Retinal pigment epithelial cell (primary cell): ENCODE measurements at places on chromosomes 3 and 15.

DNA sequence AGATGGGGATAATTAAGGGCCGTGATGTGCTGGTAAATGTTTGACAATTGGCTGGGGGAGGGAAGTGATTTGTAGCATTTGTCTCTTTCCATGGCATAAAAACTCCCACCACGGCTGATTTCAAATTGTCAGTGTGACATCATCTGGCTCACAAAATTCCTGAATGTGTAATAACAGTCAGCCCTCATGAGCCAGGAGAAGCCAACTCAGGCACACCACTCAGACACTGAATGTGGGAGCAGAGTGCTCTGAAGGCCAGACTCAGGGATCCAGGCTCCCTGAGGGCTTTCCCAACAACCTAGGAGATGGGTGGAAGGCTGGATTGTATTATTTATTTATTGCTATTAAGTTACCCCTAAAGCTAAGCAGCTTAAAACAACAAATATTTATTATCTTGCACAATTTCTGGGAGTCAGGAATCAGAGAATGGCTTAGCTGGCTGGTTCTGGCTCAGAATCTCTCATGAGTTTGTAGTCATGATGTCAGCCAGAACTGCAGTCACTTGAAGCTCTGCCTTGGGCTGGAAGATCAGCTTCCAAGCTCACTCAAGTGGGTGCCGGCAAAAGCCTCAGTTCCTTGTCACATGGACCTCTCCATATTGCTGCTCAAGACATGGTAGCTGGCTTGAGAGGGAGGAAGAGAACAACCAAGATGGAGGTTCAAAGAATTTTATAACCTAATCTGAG lies 6.5 kb upstream of the CPEB1 start:
- DNase-seq: no peak

DNA sequence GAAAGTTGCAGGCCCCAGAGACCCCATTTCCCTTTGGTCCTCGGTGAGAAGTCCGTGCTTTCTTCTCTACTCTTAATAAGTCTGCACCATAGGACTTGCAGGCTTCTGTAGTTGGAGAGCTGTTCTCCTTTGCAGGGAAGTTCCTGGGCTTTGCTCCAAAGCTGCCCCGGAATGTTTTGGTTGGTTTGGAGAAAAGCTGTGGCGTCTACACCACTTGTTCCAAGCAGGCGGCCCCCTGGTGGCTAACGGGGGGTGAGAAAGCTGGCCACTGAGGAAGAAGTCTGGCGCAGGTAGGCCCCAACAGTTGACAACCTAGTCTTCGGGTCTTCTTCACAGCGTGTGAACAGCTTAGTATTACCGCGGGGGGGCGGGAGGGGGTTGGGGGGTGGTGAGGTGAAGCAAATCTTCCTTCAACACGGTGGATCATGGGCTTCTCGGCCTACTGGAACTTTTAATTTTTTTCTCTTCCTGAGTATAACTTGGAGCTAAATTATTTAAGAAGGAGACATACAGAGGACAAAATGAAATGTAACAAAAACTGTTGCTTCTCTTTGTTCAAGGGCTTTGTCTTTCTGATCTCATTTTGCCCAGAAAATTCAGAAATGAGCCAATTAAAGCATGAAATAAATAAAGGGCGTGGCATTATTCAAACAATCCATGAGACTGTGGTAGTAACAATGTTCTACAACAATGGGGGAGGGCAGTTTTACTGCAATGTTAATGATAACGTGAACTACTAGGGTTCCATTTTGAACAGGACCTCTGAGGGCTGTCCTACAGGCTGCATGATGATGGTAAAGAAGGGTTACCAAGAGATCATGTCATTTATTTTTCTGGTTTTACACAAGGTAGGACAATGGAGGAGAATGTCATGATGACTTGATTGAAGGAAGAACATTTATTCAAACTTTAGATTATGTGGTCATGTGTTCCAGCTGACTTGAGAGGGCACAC lies 2.2 kb upstream of the THRB start:
- peak; percentile 70 for DNase-seq

DNA sequence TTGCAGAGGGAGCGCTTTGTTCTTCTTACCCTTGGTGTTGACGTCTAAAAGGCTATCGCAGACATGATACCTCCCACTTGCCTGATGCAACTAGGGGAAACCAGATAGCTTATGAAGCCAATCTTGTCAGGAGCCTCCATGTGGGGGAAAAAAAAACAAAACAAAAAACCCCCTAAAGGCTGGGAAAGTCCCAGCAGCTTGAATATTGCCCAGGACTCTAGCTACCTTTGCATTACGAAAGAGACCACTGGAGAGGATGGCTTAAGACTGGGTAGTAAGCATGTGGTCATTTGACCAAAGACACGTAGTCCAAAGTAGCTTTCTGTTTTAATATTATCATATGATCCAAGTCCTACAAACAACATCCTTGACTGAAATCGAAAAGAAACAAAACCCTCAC lies 120.7 kb upstream of the WNT5A start:
- no peak for DNase-seq

DNA sequence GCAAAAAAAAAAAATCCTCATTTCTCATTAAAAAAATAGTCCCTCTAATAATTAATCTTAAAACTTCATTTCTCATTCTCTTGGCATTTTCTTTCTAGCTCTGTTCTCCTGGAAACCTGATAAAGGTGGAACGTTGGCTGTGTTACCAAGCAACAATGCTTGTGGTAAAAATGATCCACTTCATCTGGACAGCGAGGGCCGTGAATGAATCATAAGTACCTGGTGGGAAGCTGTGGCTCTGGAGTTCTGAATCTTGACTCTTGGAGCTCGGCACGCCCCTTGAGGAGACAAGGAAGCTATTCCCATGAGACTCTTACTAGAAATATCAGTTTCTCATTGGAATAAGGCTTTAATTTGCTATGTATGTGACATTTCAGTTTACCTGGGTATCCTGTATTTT lies 32.5 kb downstream of the BCL2L10 start:
- DNase-seq: no peak

DNA sequence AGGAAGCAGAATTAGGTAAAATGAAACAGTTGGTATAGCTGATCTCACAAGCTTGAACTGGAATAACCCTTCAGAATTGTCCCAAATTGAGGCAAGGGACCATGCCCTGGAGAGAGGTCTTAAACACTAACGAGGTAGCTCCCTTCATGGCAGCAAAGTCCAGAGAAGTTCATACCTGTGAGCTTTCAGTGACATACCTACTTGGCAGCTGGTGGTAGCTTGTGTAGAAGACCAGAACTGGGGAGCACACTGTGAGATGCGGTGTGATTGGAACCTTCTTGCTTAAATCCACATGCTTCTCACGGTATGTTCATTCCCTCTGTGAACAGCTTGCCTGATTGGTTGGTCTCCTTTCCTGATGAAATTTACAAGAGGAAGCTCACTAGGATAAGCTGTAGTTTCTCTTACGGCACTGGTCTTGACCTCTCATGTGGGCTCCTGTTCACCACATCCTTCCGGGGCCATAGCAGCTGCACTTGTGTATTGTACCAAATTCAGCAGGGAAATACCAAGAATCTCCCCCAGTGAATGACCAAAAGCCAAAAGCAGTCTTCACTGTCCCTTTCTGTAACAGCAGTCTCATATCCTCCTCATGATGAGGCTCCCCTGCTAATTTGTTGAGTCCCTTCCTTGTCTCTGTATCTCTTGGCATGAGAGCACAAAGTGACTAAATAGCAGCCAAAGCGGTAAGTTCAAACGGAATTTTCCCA lies 483.7 kb upstream of the FRG2C start:
- no peak for DNase-seq

- peak; percentile 79 for DNase-seq
These were observed 11.0 kb upstream of the PLXNA1 start for GRCh38 chr3:126971891-126972351.

DNA sequence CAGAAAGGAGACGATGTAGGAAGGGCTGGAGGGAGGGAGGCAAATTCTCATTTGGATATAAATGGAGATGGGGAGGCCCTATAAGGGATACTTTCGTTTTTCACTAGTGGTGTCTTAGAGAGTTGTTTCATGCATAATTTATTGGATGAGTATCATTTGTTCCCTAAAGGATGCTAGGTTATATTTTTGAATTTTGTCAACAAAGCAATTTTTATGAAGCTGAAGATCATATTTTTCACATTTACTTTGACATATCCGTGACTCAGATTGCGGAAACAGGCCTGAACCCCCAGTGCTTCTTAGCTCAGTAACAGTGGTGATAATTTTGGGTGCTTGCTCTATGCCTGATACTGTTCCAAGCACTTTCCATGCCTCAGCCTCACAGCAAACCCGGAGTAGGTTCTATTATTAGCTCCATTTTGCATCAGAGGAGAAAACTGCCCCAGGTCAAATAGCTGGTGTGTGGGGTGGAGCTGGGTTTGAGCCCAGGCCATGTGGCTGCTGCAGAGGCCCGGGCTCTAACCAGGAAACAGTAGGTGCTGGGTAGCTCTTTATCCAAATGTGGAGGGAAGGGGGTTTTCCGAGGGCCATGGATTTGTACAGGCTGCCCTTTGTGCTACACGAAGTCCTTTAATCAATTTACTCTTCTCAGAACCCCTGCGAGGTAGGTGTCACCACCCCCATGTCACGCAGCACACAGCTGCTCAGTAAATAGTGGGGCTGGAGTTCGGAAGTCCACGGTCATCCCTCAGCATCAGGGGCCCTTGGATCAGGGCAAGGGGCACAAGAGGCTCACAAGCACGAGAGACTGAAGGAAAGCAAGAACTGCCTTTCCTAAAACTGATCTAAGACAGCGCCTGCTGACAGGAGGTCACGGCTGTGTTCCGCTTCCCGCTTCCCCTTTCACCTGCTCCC lies 99.1 kb downstream of the SLC49A4 start:
- no peak for DNase-seq

DNA sequence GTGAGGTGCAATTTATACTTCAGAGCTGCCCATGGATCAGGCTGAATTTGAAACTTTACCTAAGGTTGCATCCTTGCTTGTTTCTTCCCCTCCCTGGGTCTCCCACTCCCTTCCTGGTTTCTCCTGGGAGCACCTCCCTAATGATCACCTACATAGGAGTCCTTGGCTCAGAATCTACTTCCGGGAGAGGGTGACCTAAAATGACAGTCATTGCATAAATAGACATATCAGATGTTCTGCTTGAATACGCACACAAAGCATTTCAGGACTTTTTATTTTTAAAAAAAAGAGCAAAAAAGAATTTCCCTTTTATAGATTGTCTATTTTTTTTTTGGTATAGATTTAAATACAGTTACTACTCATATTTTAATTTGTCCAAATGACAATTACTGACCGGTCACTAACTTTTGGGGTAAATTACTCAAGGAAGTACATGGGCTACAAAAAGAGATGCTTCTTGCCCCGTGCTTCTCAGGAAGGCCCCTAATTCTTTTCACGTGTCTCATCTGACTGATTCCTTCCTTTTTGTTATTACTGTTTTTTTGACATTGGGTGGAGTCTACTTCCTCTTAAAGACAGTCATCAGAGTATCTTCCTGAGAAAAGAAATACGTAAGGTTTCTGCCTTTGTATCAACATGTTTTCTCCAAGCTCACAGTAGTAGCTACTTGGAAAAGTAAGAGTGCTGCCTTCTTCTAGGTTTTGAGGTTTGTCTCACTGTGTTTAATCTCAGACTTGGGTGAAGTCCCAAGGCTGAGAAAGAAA lies 4.9 kb upstream of the MYZAP start:
- no peak for DNase-seq

- no peak for DNase-seq
These were observed 102.3 kb upstream of the GOLGA6L6 start for GRCh38 chr15:20643829-20644425.

- DNase-seq: no peak
These were observed 2.3 kb upstream of the INSYN1 start for GRCh38 chr15:73755481-73755880.
